ENCODE measurements at places on chromosomes 13 and 19.

DNA sequence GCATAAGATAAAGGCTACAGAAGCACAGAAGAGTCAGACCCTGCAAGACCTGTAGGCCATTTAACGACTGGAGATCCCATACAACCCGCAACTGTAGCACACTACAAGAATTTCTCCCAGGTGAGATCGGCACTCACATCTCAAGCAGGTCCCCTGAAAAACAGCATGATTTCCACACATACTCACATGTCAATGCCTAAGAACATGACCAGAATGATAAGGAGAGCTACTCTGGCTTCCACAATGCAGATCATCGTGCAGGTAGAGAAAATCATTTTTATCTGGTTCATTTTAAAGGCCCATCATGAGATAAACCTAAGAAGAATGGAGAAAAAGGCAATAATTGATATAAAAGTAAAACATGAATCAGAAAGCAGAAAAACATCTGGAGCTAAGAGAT, 17.5 kb upstream of the PEG3 start:
- DNase-seq = no peak

DNA sequence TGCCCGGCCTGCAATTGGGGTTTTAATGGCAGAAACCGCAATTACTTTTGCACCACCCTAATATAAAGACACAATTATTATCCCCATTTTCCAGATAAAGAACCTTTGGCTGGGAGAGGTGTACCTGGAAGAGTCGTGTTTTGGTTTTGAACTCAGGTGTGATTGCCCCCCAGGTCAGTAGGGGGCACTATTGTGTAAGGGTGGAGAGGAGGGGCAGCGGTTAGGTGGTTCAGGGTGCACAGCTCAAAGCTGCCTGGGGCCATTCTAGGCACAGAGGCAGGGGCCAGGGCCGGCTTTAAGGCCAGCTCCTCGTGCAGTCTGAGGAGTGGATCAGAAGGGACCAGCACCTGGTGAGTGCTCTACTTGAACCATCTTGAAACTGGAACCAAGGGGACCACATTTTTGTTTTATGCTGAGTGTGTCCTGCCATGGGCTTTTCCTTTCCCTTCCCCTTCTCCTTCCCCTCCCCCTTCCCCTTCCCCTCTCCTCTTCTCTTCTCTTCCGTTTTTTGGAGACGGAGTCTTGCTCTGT, 5.8 kb upstream of the FCGRT start:
- peak; percentile 78 for DNase-seq

DNA sequence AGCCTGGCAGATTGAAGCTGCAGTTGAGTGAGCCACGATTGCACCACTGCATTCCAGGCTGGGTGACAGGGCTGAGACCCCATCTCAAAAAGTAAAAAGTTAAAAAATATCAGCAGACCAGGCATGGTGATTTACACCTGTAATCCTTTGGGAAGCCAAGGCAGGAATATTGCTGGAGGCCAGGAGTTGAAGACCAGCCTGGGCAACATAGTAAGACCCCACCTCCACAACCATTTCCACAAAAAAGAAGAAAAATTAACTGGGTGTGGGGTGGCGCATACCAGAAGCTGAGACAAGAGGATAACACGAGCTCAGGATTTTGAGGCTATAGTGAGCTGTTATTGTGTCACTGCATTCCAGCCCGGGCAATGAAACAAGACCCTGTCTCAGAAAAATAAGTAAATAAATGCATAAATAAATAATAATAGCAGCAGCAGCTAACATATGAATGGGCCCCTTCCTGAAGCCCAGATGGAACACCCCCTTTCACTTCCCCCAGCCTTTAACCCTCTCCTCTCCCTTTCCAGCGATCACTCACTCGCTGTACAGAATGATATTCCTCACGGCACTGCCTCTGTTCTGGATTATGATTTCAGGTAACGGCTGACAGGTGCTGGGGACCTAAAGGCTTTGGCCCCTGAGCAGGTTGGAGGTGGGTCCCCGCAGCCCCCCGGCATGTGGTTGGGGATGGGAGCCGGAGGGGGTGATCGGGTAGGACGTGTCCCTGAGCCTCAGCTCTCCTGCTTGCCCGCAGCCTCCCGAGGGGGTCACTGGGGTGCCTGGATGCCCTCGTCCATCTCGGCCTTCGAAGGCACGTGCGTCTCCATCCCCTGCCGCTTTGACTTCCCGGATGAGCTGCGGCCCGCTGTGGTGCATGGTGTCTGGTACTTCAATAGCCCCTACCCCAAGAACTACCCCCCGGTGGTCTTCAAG, 3.2 kb downstream of the MAG start:
- DNase-seq = no peak

- DNase-seq = peak; percentile 59
Measured at GRCh38 chr19:56839652-56840450, 675 bp downstream of the PEG3 start.

DNA sequence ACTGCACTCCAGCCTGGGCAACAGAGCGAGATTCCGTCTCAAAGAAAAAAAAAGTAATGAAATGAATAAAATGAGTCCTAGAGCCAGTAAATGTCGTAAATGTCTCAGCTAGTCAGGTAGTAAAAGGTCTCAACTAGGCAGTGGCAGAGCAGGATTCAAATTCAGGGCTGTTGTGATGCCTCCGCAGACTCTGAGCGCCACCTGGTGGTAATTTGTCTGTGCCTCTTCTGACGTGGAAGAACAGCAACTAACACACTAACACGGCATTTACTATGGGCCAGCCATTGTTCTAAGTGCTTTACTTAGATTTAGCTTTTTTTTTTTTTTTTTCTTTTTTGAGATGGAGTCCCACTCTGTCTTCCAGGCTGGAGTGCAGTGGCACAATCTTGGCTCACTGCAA, 30.2 kb downstream of the CYP2F1 start:
- DNase-seq = peak; percentile 96

- no peak for DNase-seq
Measured at GRCh38 chr19:31629579-31630363, 280.5 kb upstream of the TSHZ3 start.

- DNase-seq = no peak
Measured at GRCh38 chr13:42405665-42406390, 133.9 kb downstream of the AKAP11 start.

- DNase-seq = no peak
Measured at GRCh38 chr19:28324275-28325060, 888.5 kb downstream of the UQCRFS1 start.

GRCh38 chr19:51821921-51822320, 27.0 kb downstream of the FPR3 start:
- DNase-seq = no peak

DNA sequence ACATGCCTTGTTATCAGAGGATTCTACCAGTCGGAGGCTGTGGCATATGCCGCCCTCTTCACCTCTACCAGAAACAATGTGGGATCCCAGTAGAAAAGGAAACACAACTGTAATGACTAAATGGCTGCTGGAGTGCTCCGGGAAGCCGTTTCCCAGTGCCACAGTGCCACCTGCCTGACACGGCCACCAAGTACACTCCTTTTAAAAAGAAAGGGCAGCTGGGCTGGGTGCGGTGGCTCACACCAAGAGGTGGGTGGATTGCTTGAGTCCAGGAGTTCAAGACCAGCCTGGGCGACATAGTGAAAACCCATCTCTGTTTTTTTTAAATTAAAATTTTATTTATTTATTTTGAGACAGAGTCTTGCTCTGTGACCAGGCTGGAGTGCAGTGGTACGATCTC, 67.3 kb downstream of the TRPM4 start:
- DNase-seq = peak; percentile 75

DNA sequence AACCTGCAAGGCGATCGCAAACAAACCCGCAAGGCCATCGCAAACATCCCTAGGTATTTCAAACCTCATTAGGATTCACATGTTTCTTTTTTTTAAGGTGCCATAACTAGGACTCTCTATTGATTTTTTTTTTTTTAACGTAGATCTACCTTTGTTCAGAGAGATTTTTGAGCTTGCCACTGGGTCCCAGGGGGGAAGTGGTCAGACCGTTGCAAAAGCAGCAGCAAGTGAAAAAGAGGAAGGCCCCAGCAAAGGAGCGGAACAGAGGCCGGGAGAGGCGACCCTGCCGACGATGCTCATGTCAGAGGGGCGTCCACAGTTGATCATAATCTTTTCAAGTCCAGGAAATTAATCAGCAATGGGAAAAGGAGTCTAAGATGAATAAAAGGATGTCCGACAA, 32.7 kb upstream of the FLT1 start:
- DNase-seq = no peak

DNA sequence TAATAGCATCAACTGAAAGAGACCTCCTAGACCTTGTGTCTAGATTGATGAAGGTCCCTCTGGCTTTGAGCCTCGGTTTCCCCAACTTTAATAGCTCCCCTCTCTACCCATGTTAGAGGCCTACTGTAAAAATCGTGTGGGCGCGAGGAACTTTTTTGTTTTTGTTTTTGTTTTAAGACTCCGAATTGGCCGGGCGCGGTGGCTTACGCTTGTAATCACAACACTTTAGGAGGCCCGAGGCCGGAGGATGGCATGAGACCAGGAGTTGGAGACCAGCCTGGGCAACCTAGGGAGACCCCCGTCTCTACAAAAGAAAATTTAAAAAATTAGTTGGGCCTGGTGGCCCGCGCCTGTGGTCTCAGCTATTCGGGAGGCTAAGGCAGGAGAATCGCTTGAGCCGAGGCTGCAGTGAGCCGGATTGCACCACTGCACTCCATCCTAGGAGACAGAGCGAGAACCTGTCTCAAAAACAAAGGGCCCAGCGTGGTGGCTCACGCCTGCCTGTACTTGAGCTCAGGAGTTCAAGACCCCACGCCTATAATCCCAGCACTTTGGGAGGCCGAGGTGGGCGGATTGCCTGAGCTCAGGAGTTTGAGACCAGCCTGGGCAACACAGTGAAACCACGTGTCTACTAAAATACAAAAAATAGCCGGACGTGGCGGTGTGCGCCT, 858 bp upstream of the PPP6R1 start:
- no peak for DNase-seq

DNA sequence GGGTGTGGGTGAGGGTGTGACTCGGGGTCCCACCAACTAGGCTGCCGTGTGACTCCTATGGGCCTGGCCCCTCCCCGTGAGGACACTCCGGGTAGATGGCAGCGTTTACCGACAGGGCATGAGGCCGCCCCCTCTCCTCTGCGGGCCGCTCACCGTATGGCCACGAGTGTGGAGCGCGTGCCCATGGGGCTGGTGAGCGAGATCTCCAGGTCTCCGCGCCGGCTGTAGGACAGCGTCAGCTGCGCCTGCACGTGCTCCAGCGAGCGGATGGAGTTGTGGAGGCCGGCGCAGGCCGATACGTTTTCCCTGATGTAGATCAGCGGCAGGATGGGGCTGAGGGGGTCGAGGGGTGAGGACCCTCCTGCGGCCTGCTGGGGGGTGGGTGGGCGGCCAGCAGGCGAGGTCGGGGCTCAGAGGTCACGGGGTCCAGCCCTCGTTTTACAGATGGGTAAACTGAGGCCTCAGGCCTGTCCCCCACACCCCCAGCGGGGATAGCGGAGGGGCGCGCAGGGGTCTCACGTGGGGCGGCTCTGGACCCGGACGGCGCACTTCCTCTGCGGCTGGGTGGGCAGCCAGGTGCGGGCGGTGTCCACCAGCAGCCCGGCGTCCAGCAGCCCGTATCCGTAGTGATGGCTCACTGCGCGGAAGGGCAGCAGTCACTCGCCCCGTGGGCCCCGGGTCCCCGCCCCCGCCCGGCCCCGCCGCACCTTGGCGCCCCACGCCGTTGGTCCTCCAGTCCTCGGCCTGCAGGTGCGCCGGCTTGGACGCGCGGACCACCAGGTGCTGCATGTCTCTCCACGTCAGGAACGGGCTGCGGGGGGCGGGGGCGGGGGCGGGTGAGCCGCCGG, 4.3 kb upstream of the C19orf25 start:
- DNase-seq = no peak

GRCh38 chr19:37790244-37790925, 11.0 kb upstream of the ZNF573 start:
- no peak for DNase-seq

DNA sequence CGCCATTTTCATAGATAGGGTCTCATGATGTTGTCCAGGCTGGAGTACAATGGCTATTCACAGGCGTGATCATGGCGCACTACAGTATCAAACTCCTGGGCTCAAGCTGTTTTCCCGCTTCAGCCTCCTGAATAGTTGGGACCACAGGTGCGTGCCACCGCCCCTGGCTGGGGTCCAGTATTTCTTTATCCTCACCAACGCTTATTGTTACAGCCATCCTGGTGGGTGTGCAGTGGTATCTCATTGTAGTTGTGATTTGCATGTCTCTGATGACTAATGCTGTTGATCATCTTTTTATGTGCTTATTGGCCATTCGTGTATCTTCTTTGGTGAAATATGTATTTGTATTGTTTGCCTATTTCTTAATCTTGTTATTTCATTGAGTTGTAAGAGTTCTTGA, 49.0 kb downstream of the SIPA1L3 start:
- no peak for DNase-seq

- no peak for DNase-seq
Measured at GRCh38 chr19:39546599-39546998, 6.6 kb upstream of the EID2 start.

GRCh38 chr13:98214707-98215106, 37.6 kb upstream of the RNF113B start:
- peak; percentile 44 for DNase-seq

DNA sequence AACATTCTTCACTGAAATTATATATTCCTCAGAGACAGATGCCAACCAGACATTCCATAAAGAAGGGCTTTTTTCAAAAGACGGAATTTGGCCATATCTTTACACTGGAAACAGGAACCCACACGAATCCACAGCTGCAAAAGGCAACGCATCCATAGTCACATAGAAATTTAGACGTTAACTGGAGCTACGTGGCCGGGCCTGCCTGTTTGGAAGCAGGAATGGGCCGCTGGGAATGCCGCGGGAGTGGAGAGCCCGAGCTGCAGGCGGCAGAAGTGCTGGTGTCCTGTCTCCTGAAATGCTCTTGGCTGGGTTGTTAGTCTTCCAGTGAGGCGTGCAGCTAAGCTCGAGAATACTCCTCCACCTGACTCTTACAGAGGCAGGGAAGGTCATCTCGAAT, 122.2 kb downstream of the KL start:
- DNase-seq = no peak

- DNase-seq = no peak
Measured at GRCh38 chr13:113506025-113506685, 15.6 kb upstream of the DCUN1D2 start.

- DNase-seq = no peak
Measured at GRCh38 chr13:79226250-79226649, 179.8 kb downstream of the RBM26 start.

GRCh38 chr13:46173656-46174055, 8.3 kb downstream of the LCP1 start:
- DNase-seq = no peak
